Esophagus squamous epithelium (tissue), 5 donors: ENCODE measurements at places on chromosomes 7 and 10. TPM values are rescaled to one million over a fixed set of nuclear protein-coding genes. Genes with fewer than 3 reads are reported as not detected.

DNA sequence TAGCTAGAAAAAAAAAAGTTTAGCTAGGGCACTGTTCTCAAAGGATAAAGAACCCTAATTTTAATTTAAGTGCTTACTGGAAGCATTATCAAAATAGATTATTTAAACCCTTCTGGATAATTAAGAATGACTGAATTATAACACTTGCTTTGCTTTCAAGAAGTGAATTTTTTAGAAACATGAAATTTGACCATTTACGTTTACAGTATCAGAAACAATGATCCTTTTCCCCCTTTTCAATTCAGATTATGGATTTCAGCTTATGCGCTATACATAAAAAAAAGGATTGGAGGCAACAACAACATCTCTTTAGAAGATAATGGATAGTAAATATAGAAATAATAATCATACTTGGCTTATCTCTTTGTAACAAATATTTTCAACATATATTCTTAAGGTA lies 39.2 kb downstream of the CREM start:
- no peaks in the 10 kb centered on the region for H3K27me3 ChIP-seq
- no peaks in the 10 kb centered on the region for H3K36me3 ChIP-seq
- no peak overlapping the region for H3K4me3 ChIP-seq
- no peaks in the 10 kb centered on the region for H3K4me1 ChIP-seq
- no peak overlapping the region for H3K27ac ChIP-seq
- no peak for DNase-seq

GRCh38 chr10:125881192-125881591 lies at the start of gene DHX32:
Gene DHX32, minus strand, starts transcription at chr10:125881292. Its CDS starts 468 bp downstream, at chr10:125880824.
- no peak for DNase-seq
- no peaks in the 10 kb centered on the region for H3K36me3 ChIP-seq
- no peak within 1 kb of the TSS for H3K4me3 ChIP-seq
- no peaks in the 10 kb centered on the region for H3K27me3 ChIP-seq
- peaks cover 9% of the 10 kb centered on the region for H3K4me1 ChIP-seq
- no peak within 1 kb of the TSS for H3K27ac ChIP-seq

DNA sequence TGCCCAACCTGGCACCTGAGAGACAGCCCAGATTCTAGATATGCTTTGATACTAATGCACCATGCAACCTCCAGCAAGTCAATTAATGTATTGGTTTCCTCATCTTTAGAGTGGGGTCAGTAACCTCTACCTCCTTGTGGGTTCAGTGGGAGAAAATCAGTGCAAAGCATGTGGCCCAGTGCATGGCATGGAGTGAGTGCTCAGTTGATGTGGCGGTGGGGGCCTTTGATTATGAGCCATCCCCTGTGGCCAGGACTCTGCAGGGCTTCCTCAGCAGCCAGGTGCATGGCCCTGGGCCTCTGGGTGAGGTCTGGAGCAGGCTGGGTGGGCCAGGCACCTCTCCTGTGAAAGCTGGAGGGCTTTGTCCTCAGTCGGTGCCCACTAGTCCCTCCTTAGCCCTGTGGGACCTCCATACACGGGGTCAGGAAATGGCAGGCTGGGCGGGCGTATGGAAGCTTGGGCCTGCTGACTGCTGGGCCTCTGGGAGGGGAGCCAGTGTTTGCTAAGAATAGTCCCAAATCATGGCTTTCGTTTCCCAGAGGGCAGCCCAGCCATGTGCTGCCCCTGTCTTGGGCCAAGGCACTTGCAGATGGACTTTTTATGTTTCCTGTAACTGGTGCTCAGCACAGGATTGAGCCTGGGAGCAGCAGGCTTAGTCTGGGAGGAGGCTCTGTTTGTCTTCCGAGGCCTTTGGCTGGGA lies 3.4 kb downstream of the PALD1 start:
- no peaks in the 10 kb centered on the region for H3K27me3 ChIP-seq
- peak overlapping the region; percentile 11 for H3K27ac ChIP-seq
- no peaks in the 10 kb centered on the region for H3K36me3 ChIP-seq
- H3K4me3 ChIP-seq, result no peak overlapping the region
- peaks cover 44% of the 10 kb centered on the region for H3K4me1 ChIP-seq
- DNase-seq, result no peak

The MYOF gene
- 123 TPM for total RNA-seq

The CCL24 gene
- total RNA-seq, result not detected

The TNS3 gene
- 7.3 TPM for total RNA-seq
